ENCODE measurements at places on chromosomes 1 and 21.

DNA sequence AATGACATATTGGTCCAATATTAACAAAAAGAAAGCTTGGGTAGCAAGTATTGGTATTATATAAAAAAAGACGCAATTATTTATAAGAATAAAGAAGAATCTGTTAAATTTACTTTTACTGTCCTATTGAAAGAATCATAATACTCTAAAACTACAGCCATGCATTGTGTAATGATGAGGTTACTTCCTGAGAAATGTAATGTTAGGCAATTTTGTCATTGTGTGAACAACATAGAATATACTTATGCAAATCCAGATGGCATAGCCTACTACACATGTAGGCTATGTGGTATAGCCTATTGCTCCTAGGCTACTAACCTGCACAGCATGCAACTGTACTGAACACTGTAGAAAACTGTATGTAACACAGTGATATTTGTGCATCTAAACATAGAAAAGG is 121.2 kb upstream of the PTGFR start:
- DNase-seq = no peak

GRCh38 chr1:11354893-11355553 is 82.0 kb downstream of the UBIAD1 start:
- DNase-seq = no peak

- peak; percentile 88 for DNase-seq
Measured at GRCh38 chr1:24186993-24187790, at the start of gene IFNLR1. Gene IFNLR1 (minus strand): TSS chr1:24187289. CDS start chr1:24187248, 41 bp downstream.

GRCh38 chr1:218616681-218617080 is 271.5 kb downstream of the TGFB2 start:
- no peak for DNase-seq

DNA sequence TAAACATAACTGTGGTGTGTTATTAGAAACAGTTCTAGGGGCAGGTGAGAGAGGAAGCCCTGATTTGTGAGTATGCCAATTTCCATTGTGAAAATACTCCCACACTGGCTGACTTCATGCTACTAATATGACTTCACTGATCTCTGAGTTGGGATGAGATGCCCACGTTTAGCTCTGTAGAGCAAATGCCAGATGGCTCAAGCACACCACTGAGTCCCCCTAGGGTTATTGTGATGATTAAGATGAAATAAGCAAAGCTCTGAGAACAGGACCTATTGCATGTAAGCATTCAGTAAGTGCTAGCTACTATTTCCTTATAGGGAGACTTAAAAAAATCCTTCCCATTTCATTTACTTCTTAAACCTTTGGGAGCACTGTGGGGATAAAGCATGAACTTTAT is 117.6 kb downstream of the CENPF start:
- no peak for DNase-seq

Data from CD8-positive, alpha-beta T cell (primary cell).